ENCODE measurements at places on chromosomes 6 and 20. TPM values are rescaled to one million over a fixed set of nuclear protein-coding genes. Genes with fewer than 3 reads are reported as not detected.

GRCh38 chr6:118869894-118870589 is 23.9 kb upstream of the ASF1A start:
- DNase-seq, result no peak

GRCh38 chr6:33317669-33318425 is at the start of gene ZBTB22:
TSS of gene ZBTB22 (minus strand) at chr6:33317744. CDS start at chr6:33316916, 828 bp downstream.
- DNase-seq, result peak; percentile 97

GRCh38 chr6:6696867-6697531 is 108.5 kb downstream of the LY86 start:
- peak; percentile 75 for DNase-seq

DNA sequence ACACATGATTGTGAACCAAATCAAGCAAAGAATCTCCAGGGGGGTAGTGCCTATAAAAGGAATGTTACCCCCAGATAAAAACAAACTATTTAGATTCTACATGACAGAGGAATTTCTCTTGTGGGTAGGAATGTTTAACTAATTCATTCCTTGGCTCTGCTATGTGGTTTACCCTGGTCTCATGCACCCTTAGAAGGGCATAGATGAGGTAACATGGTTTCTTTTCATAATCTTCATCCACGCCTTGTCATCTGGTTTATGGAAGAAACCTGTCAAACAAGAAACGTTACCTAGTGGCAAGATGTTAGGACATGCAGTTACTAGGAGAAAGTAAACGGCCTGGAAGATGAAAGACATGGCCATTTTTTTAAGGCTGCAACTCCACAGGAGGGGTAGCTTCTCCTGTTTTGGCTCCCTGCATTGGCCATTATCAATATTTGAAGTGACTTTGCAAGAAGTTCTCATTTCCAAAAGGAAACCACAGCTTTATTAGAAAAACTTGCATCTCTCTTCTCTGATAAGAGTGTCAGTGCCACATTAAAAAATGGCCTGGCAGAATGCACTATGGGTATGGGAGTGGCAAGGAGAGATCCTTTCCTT is 45.5 kb downstream of the STX11 start:
- DNase-seq, result no peak

DNA sequence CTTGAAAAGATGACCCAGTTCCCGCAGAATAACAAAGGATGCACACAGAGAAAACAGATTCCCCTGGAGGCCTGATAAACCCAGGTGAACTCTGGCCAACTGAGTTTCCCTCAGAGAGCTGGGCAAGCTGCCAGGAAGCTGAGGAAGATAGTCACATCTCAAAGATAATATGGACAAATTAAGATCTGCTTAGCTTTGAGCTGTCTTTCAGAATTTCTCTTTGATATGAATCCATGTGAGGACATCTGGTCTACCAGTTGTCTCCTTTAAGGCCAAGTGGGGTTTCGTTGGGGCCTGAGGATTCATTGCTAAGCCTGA is 59.5 kb downstream of the ID4 start:
- no peak for DNase-seq

GRCh38 chr20:35618263-35619131 is 2.9 kb downstream of the SPAG4 start:
- no peak for DNase-seq

DNA sequence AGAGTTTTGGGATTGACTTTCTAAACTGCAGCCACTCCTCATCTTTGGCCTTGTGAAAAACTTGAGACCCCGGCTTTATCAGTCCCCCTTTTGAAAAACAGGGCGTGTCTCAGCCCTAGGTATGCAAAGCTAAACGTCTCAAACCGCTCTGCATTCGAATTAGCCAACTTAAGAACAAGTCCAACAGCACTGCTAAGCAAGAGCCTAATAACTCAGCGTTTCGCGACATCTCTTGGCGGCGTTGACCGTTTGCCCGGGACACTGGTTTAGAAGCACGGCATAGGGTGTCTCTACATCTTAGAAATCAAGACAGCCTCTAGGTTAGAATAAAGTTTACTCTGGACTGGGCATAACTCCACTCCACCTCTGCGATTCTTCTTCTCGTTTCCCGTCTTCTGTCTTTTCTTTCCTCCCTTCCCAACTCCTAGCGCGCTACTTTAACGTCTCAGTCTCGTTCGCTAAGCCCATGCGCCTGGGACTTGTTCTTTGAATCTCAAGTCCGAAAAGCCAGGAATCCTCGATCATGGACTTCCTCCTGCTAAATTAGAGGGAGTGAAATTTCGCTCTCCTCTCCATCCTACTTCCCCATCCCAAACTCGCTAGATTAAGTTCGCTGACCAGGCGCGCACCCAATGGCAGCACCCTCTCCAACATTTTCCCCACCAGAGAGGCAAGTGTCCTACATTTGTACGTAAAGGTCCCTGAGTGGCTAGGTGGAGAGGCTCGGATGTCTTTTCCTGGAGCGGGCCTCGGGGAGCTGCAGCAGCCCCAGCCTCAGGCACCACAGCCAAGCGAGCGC is 10.5 kb upstream of the TFAP2A start:
- DNase-seq, result no peak

DNA sequence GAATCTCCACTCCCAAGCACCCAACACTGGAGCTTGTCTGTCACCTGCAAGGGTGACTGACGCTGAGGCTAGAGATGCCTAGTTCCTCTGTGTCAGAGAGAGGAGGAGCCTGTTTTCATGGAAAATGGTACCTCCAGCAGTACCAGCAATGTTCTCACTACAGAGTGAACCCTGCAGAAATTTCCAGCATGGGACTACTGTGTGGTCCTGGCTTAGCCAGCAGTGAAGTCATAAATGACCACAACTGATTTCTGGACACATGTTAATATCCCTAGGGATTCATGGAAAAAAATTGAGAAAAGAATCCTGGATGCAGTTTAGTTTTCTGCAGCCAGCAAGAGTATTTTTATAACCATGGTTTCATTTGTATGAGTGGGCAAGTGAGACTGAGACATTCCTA is 468.1 kb downstream of the CD83 start:
- DNase-seq, result no peak

GRCh38 chr6:63529498-63529897 is 42.8 kb upstream of the LOC128125822 start:
- DNase-seq, result no peak

The PLAGL1 gene
- 29.9 TPM for total RNA-seq

The GLP1R gene
- total RNA-seq, result 0.89 TPM
